ENCODE measurements at places on chromosomes 4 and X.

- no peak for DNase-seq
Observed at GRCh38 chr4:16032396-16032770, 51.4 kb downstream of the PROM1 start.

DNA sequence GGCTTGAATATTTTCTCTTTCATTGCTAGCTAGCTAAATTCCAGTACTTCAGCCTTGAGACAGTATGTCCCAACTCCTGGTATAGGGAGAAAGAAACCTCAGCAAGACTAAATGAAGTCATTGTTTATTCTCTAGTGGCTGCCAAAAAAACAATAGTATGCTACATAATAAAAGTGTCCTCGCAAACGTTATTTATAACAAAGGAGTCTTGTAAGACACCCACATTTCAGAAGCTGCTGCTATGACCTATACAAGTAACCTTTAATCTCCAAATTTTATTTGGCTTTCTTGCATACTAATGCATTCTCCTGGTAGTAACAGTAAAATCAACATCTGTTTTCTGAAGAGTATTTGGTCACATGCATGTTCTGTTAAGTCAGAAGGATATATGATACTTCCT, 28.8 kb downstream of the NEK1 start:
- no peak for DNase-seq

DNA sequence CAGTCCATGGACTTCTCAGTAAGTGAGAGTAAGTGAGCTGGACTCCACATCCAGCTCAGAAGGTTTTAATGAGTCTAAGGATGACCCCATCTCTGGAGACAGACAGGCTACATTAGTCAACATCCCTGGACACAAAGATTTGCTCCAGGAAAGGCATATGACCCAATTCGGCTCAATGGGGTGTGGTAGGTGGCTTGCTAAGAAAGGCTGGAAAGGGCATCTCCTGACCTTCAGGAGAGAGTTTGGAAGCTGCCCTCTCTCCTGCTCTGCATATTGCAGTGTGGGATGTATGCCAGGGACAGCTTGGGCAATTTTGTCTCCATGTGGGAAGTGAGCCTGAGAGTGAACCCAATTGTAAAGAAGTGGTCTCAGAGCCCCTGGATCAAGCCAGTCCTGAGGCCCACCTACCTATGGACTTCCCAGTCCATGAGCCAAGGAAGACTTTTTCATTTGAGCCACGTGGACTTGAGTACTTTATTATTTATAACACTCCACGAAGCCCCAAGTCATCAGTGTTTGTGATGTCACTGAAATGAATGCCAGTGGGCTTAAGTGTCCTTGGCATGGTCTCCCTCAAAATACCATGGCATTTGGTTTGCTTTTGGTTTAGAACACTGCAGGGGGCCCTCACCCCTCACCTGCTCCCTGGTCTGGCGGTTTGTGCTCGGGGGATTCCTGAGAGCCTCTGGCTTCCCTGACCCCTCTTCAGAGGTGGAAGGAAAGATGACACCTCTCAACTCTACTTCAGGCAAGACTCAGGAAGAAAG, 10.4 kb upstream of the ABLIM2 start:
- no peak for DNase-seq

DNA sequence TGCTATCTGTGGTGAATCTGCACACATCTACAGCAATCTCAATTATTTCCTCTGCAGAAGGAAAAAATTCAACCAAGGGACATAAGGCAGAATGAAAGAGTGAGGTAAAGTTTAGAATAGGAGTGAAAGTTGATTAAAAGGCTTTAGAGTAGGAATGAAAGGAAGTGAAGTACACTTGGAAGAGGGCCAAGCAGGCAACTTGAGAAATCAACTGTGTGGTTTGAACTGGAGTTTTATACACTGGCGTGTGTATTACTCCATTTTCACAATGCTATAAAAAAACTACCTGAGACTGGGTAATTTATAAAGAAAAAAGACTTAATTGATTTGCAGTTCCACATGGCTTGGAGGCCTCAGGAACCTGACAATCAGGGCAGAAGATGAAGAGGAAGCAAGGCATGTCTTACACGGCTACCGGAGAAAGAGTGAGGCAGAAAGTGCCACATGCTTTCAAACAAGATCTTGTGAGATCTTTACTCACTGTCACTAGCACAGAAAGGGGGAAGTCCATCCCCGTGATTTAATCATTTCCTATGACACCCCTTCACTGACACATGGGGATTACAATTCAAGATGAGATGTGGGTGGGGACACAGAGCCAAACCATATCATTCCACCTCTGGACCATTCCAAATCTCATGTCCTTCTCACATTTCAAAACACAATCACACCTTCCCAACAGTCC, 234.8 kb downstream of the IL15 start:
- DNase-seq: no peak

- no peak for DNase-seq
Observed at GRCh38 chrX:74232859-74233258, 71.1 kb upstream of the ZCCHC13 start.

Measured in left ventricle myocardium inferior (tissue), 1 donor.